GM18507 (cell line): ENCODE measurements at places on chromosomes 1 and 21.

DNA sequence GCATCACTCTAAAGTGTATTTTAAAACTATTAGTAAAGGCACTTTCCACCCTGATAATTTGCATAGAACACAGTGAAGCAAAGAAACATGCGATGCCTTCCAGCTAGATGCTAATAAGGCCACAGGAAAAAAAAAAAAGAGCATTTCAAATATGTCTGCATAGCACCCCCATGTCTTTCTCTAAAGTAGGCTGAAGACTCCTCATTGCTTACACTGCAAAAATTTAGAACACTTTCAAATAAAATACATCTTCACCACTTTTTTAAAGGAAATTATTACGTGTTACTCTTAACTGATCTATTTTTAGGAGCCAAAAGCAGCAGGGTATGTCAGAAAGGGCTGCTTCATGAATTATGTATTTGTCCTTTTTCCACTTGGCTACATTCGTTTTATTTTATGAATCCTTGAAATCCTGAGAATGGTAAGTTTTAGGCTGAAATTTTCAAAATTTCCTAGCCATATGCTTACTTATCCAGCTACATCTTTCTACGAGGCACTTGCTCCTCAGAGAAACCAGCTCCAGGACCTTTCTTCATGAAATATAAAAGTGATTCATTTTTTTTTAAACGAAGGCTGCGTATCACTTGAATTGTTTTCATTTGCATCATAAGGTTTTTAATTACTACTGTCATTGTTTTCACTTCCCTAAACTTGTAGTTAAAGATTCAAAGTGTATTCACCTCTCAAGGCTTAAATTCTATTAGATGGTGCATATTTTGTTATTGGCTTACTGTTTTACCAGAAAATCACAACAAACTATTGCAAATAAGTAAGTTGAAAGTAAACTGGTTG, 513.0 kb downstream of the PTPRC start:
- DNase-seq: no peak

GRCh38 chr1:41842326-41842725, 76.4 kb downstream of the HIVEP3 start:
- DNase-seq: no peak

DNA sequence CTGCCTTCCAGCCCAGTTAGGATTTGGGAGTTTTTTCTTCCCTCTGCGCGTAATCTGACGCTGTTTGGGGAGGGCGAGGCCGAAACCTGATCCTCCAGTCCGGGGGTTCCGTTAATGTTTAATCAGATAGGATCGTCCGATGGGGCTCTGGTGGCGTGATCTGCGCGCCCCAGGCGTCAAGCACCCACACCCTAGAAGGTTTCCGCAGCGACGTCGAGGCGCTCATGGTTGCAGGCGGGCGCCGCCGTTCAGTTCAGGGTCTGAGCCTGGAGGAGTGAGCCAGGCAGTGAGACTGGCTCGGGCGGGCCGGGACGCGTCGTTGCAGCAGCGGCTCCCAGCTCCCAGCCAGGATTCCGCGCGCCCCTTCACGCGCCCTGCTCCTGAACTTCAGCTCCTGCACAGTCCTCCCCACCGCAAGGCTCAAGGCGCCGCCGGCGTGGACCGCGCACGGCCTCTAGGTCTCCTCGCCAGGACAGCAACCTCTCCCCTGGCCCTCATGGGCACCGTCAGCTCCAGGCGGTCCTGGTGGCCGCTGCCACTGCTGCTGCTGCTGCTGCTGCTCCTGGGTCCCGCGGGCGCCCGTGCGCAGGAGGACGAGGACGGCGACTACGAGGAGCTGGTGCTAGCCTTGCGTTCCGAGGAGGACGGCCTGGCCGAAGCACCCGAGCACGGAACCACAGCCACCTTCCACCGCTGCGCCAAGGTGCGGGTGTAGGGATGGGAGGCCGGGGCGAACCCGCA, at the start of gene PCSK9:
PCSK9 (plus strand) TSS at position 207 of the 741 bp plus-strand sequence; CDS start at position 497, 290 bp downstream.
- no peak for DNase-seq

DNA sequence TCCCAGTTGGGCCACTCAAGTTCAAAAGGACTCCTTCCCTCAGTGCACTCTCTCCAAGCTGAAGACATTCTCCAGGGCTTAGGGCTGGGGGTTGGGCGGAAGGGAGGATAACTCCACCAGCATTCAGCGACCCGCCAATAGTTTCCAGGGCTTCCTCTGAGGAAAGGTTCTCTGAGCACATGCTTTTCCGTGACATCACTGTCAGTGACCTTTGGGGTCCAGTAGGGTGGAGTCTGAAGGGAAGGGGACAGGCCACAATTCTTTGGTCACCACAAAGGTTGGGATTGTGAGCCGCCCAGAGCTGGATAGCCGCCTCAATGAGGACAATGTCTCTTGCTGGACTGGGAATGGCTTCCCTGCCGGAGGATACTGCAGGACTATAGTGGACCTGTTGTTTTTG, 22.8 kb upstream of the RXRG start:
- DNase-seq: no peak

GRCh38 chr1:63319046-63320021, 3.0 kb upstream of the FOXD3 start:
- DNase-seq: no peak

GRCh38 chr1:98559291-98559690, 102.2 kb upstream of the SNX7 start:
- DNase-seq: no peak

DNA sequence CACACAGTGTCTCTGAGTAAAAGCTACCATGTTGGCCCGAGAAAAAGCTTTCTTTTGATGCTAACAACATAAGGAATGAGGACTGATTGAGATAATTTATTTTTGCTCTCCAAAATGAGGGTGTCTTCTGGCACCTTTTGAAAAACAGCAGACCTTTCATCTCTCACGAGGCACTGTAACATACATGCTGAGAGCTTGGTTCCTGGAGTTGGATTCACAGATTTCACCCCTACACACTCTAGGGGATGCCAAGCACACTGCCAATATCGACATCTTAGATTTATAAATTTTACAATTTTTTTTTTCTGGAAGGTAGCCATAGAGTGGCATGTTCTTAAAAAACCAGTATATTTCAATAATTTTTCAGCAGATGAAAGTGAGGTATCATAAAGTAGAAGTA, 408.3 kb downstream of the DSCAM start:
- no peak for DNase-seq
